HS-27A (cell line): ENCODE measurements at places on chromosomes 2 and 18.
A peak's percentile ranks its signal among the peaks of the same experiment; 100 is the strongest.

DNA sequence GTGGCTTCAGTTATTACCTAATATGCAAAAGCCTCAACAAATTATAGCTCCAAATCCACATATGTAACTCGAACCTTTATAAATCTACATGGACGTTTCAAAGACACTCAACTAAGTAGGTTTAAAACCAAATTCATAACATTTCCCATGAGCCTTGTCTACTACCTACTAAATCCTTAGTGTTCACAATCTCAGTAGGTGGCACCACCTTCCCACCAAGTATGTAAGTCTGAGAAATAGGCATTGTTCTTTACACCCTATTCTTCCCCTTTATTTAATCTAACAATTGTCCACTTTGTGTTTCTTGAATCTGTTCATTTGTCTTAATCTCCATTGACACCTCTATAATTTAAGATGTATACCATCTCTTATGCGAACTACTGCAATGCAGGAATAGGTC, 4.6 kb downstream of the PIGN start:
- no peak for DNase-seq

DNA sequence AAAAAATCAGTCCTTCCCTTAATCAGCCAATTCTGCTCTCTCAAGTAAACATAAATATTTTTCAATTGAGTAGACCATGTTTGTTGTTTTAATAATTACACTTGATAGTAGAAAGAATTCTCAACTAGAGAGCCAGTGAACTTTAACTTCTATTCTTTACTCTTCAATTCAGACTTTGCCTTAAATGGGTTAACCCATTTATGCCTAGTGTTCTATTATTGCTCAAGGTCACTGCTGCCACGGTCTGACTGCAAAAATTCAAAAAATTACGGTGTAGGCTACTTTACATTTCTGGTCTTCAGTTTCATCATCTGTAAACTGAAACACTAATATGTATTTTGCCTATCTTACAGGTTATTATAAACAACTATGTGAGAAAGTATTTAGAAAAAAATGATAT, 103.1 kb downstream of the TLK1 start:
- DNase-seq: no peak

- no peak for DNase-seq
Measured at GRCh38 chr2:127953128-127953718, 67.5 kb upstream of the AMMECR1L start.

GRCh38 chr2:38734299-38735058, 16.7 kb downstream of the SRSF7 start:
- no peak for DNase-seq

- DNase-seq: no peak
Measured at GRCh38 chr2:180621941-180622918, 358.2 kb upstream of the UBE2E3 start.

DNA sequence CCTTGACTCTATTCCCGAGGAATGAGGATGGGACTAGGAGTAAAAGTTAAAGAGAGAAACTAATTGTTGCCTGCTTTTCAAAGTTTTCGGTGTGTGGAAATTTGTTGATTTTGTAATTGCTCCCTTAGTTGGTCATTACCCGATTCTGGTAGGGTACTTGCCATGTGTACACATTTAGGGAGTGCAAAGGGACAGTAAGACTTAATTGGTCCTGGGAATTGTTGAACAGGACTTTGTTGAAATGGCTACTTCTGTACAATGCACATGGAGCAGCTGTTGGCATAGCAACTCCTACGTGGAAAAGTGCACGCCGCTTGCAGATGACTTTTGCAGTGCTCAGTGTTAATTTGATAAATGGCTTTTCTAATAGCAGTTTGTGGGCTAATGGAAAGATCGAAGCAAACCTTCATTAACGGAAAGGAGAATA, 22.9 kb downstream of the EPAS1 start:
- DNase-seq: no peak

DNA sequence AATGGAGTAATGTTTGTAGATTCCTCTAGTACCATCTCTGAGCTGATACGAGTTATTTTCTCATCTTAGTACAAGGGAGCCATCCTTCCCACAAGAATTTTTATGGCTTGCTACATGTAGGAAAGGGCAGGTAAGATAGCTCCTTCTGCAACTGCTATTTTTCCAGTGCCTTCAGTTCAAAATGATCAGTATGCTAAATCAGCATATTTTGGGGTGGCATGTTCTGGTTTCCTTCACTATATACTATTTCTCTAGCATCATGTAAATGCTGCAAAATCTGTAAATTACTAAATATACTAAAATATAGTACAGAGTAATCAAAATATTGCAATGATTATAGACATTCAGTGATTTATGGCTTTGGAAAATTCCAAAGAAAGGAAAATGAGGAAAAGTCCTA, 1230.0 kb upstream of the CHAC2 start:
- no peak for DNase-seq

GRCh38 chr2:133674433-133675331, 106.4 kb upstream of the NCKAP5 start:
- no peak for DNase-seq

DNA sequence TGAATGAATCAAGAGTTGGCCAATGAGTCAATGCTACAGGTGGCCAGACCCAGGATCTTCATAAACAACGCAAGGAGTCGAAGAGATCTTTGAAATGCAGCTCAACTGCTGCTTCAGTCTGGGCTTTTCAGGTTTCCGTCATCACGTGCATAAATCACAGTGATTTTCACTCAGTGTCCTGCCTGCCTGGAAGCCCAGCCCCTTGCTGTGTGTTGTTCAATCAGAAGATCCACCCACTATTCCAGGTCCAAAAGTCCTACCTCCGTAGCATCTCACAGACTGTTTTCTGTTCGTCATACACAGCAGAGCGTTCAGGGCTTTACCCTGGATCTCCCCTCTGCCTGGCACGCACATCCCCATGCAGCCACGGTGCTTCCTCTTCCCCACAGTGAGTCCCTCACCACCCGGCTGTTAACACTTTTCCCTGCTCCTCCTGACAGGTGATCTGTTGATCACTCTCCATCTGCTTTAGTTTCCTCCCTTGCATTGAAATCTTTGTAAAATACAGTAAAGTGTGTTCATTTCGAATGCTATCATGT, 216.3 kb downstream of the MYT1L start:
- DNase-seq: no peak

- DNase-seq: no peak
Measured at GRCh38 chr2:201678401-201678800, 20.0 kb downstream of the MPP4 start.

GRCh38 chr2:68163641-68164040, 6.0 kb downstream of the PNO1 start:
- DNase-seq: no peak

DNA sequence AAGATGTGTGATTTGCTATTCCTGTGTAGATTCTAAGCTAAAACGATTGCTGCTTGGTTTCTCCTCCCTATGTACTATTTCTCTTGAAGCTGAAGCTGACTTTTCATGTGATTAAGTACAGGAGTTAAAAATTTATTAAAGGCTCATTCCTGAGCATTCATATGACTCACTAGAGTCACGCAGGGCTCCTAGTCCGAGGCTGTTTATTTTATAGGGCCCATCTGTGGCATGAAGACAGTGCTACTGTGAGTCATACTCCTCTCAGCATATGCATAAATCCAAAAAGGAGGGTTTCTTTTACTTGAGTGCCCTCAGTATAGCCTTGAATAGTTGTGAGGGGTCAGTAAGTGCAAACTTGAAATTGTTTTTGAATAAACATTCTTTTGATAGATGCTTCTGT, 378.8 kb downstream of the PTPRM start:
- peak; percentile 73 for DNase-seq

DNA sequence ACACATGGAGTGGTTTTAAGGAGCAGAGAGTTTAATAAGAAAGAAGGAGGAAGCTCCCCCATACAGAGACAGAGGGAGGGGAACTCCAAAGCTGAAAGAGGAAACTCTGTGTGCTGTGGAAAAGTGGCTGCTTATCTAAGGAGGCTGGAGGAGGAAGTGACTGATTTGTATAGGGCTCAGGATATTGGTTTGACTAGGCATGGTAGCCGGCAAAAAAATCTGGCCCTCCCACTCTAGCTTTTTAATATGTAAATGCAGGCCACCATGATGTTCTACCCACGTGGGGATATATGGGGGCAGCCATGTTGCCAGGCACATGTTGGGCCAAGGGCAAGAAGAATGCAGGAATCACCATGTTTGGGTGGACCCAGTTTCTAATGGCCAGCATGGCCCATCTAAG, 64.3 kb downstream of the HNMT start:
- DNase-seq: no peak

DNA sequence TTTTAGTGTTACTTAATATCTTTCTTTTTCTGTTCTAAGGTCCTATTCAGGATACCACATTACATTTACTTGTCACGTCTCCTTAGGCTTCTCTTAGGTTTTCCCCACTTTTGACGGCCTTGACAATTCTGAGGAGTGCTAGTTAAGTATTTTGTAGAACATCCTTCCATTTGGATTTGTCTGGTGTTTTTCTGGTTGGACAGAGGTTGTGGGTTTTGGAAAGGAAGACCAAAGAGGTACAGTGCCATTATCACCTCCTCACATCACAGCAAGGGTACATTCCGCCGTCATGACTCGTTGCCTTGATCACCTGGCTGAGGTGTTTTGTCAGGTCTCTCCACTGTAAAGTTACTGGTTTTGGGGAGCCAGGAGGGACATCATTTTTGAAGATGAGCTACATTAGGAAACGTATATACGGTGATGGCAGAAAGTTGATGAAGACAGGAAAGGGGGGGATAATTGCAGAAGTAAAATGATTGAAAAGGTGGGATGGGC, 88.4 kb upstream of the TMEM247 start:
- no peak for DNase-seq

- DNase-seq: no peak
Measured at GRCh38 chr18:543447-544078, 36.6 kb upstream of the CETN1 start.

DNA sequence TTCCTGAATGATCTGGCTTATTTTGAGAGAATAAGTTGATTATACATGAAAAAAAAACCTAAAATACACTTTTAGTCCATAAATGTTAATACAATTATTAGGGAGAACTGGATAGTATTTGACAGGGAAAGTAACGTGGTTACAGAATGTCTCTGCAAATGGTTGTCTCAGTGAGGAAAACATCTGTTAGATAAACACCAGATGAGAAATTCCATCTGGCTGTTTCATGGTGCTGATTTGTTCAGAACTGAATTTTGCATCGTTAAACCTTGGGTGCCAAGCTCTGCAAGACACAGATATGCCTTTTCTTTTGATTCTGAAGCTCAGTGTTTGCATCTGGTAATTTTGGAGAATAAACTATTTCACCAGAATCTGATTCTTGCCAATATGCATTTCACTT, 90.4 kb downstream of the SCN3A start:
- DNase-seq: no peak

- no peak for DNase-seq
Measured at GRCh38 chr2:53859206-53860181, at the start of gene GPR75. Gene GPR75, minus strand, starts transcription at chr2:53859967. Its CDS starts 5,211 bp downstream, at chr2:53854756.

DNA sequence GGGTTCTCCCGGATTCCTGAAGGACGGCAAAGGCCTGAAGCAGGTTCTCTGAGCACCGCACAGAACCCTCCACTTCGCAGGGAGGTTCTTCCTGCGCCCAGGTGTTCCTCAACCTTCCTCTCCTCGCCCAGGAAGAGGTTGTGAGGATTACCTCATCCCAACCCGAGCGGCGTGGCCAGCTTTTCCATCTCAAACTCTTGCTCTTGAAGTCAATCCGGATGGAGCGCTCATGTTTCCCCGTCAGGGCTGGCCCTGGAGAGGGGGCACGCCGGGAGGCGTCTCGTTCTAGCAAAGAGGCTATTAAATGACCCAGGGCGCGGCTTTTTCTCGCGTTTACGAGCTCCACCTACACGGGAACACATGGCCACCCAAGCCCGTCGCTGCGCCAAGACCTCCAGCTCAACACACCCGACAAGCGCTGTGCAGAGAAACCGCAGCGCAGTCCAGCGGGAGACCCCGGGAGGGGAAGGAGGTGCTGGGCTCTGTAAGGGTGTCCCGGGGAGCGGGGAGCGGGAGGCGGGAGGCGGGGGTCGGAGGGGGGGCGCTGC, 540 bp upstream of the RAB10 start:
- DNase-seq: peak; percentile 74

- no peak for DNase-seq
Measured at GRCh38 chr2:175743011-175743410, 259.1 kb downstream of the LNPK start.

GRCh38 chr2:192122141-192122540, 72.6 kb downstream of the TMEFF2 start:
- no peak for DNase-seq

GRCh38 chr2:144707736-144708326, 187.9 kb upstream of the ZEB2 start:
- DNase-seq: no peak

- DNase-seq: no peak
Measured at GRCh38 chr2:130836501-130837174, at the start of gene ARHGEF4. Gene ARHGEF4, plus strand, starts transcription at chr2:130836914. Its CDS starts 40 bp downstream, at chr2:130836954.

DNA sequence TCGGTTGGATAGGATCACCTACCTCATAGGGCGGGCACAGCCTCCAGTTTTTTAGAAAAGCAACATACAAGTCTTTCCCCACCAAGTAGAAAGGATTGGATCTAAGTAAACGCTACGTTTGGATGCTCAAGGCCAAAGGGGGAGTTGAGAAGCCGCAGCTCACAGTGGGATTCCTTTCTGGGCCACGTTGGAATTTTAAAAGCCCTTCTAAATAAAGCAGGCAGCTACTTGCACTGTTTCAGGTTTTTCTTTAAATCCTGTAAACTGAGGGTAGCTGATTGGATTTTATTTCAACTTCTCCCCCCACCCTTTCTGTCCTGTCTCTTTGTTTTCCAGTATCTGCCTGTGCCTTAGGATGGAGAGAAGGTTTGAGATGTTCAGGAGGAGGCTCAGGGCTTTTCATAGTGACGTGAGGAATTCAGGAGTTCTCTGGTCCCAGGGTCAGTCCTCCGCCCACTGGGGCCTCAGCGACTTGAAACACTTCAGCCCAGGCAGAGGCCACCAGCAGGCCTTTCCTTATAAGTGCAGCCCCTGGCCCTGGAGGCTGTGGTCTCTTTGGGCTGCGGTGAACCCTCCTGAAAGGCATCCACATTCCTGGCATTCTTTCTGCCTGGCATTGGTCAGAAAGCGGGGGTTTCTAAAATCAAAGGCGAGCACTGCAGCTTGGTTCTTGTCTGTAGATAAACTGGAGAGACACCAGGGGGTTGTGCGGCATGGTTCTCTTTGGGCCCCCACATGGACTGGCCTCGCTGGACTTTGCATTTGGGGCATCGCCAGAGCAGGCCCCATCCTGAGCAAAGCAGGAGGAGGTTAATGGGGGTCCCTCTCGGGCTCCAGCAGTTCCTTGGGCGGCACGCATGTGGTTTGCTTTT, 44.5 kb downstream of the SH3BP4 start:
- peak; percentile 58 for DNase-seq
